ENCODE measurements at places on chromosomes 3 and 15. TPM values are rescaled to one million over a fixed set of nuclear protein-coding genes. Genes with fewer than 3 reads are reported as not detected.

ZNF619 gene
- total RNA-seq: 3.6 TPM

GRCh38 chr3:42605546-42606173, 5.2 kb downstream of the NKTR start:
- no peak for DNase-seq

GRCh38 chr15:39013262-39013661, 448.6 kb upstream of the RASGRP1 start:
- DNase-seq: no peak

- DNase-seq: peak; percentile 12
These were observed 14.8 kb downstream of the LOXL1 start for GRCh38 chr15:73941044-73941443.

TMA7 gene
- total RNA-seq: 258 TPM

GRCh38 chr3:171976526-171976925, 62.9 kb upstream of the FNDC3B start:
- DNase-seq: no peak

DNA sequence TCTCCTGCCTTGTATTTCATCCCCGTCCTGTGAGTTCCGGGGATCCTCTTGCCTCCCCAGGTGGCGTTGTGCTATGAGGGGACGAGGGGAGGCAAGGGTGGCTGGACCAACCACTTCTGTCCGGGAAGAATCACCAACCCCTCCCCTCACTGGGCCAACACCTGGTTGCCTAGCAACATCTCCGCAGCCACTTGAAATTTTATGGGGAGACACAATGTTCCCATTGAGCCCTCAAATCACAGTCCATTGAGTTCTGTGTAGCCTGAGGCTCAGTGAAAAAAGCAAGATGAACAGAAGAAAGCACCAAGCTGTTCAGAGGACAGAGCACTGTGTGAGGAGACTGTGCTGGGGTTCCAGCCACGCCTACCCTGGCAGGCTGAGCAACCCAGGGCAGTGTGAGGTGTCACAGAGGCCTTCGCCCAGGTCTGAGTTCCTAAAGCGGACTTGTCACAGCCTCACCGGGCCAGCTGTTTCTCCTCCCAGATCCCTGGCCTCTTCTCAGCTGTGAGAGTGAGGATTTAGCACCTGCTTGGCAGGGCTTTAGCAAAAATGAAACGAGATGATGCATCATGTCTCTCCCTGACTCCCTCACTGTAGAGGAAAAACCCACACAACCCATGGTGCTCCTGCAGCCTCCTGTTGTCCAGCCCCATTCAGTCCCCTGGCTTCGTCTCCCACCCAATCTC, 76.8 kb downstream of the ATP2B2 start:
- DNase-seq: no peak

GRCh38 chr3:75193797-75194196, 470.3 kb upstream of the FRG2C start:
- DNase-seq: no peak

SCAMP5 gene
- 3.0 TPM for total RNA-seq

GRCh38 chr3:101876142-101876541, 26.8 kb downstream of the NFKBIZ start:
- no peak for DNase-seq

- DNase-seq: no peak
These were observed 115.3 kb downstream of the POLR2M start for GRCh38 chr15:57821826-57822225.

DNA sequence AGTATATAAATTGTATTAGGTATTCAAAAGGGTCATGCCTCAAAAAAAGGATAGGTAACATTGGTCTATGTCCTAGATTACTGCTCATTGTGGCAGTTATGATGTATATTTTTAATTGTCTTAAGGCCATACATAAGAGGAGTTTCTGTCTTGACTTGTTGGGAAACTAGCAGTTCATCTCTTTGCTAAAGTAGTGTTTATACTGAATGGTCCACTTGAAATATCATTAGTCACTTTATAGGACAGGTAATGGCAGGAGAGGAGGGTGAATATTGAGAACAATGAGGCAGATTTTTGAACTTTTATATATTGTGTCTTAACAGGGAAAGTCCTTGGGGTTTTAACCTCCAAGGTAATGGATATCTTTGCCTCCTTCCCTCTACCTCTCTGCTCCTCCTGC, 58.4 kb downstream of the TP63 start:
- no peak for DNase-seq

RARB gene
- 15.6 TPM for total RNA-seq

TLR9 gene
- total RNA-seq: 0.66 TPM

RHCG gene
- total RNA-seq: 0.22 TPM

- DNase-seq: no peak
These were observed 37.1 kb downstream of the MAP3K13 start for GRCh38 chr3:185399737-185400667.

CPLX3 gene
- total RNA-seq: 1.2 TPM

DNA sequence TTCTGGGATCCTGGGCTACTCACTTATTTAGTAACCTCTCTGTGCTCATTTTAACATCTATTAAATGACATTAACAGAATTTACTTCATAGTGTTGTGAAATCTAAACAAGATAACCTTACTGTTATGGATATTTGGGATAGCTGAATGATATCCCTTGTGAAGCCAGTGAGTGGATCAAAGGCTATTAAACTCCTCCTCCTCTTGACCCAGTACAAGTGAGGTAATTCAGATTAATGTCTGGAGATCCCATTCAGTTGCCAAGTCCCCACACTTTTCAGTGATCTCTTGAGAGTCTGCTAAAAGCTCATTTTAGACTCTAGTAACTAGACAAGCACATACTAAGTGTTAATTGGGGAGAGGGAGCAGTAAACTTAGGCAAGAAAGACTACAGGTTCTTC, 2.5 kb upstream of the ANKRD28 start:
- no peak for DNase-seq

GRCh38 chr15:83919978-83920510, 266.1 kb downstream of the ADAMTSL3 start:
- no peak for DNase-seq

DNA sequence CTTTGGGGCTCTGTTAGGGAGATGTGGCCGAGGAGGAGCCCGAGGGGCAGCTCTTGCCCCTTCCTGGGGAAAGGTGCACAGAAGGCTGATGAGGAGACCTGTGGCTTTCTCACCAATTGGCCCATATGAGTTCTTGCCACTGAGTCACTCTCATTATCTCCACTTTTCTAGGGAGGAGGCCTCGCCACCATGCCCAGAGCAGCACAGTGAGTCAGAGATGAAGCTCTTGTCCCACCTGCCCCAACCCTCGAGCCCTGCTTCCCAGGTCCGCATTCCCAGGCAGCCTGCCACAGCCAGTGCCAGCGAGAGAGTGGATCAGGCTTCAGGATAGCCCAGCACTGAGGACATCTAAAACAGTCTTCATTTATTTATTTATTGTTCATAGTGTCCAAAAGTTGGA, 53.5 kb downstream of the AMOTL2 start:
- no peak for DNase-seq

DNASE1L3 gene
- total RNA-seq: 4.5 TPM

DNA sequence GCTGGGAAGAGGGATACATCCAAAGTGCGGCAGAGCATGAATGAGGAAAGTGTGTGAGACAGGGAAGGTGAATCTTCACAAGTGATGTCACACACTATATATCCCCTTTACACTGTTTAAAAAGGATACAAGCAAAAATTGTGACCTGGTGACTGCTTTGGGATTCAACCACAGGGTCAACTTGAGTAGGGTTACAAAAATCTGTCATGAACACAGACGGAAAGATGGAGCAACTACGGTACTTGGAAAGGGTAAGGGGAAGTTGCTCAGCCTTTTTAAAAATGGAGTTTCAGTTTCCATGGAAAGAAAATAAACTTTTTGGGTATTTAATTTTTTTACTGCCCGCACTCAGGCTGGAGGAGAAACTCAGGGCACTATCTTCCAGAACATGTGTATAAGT, 60.3 kb downstream of the B3GNT5 start:
- no peak for DNase-seq

DUOXA1 gene
- 0.30 TPM for total RNA-seq

DNA sequence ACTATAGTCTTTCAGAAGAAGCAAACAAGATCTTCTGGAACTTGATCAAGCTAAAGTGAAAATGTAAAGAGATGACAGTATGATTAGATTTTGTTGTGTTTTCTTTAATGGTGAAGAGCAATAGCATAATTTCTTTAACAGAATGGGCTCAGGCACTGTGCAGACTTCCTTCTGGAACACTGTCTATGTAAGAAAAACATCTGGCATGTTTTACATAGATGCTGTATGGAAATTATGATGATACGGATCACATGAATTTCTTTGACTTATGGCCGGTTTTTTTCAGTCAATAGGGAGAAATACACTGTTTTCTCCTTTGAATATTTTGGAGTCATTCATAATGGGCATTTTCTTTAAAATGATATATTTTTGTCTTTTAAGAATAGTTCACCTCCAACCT, 42.6 kb downstream of the PHLDB2 start:
- DNase-seq: no peak

GRCh38 chr3:182735672-182736071, 57.6 kb upstream of the ATP11B start:
- DNase-seq: no peak

RETNLB gene
- not detected for total RNA-seq

DNA sequence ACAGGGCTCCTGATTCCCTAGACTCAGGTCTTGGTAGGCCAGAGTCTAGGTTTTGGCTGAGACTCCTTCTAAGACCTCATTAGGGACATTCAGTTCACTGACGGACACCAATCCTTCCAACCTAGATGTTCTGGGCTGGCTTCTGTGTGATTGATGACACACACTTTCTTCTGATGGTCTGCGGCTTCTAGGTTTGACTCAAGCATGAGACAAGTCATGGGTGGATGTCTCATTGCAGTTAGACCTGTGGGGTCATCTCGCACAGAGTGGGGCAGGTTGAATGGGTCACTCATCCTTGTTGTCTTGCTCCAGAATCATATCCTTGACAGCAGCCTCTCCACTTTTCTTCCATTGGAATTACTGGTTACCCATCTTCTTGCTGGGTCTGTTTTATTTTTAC, 35.8 kb downstream of the ARNT2 start:
- DNase-seq: no peak

- no peak for DNase-seq
These were observed 13.2 kb downstream of the ISG20 start for GRCh38 chr15:88651971-88652370.

NR1I2 gene
- not detected for total RNA-seq

DNA sequence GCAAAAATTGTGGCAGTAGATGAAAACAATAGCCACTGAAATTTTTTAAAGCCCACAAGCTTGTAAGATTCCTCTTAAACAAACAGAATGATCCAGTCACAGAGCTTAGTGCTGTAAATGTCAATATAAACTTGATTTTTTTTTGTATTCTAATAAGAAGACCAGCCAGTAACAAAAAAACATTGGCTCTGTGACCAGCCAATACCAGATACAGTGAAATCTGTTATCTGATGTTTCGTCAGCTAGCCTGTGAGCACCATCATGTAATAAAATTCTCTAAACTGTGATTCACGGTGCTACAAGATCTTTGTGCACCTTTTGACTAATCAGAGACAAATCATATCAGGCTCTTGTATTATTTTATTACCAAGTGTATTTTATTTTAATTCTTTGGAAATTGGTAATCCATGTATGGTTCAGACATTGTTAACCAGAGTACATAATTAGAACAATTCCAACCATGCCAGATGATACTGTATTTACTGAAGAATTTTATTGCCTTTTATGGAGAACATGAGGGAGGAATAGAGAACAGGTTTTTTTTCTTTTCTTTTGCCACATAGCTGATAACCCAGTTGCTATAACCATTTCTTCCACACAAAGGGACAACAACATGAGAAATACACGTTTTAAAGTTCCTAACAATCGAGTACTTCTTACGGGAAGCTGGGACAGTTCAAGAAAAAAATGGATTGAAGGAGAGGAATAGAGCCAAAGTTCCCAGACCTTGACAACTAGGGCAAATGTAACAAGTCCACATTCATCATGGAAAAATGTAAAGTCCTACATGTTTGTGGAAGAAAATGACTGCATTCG, 71.9 kb downstream of the FILIP1L start:
- no peak for DNase-seq

Measured in left ventricle myocardium inferior (tissue), 1 donor.